Activated CD8-positive, alpha-beta memory T cell treated with anti-CD3 and anti-CD28 coated beads, Interleukin-2, amount 50 U/mL, for 48 hours (primary cell): ENCODE measurements at places on chromosomes 5 and 9.

DNA sequence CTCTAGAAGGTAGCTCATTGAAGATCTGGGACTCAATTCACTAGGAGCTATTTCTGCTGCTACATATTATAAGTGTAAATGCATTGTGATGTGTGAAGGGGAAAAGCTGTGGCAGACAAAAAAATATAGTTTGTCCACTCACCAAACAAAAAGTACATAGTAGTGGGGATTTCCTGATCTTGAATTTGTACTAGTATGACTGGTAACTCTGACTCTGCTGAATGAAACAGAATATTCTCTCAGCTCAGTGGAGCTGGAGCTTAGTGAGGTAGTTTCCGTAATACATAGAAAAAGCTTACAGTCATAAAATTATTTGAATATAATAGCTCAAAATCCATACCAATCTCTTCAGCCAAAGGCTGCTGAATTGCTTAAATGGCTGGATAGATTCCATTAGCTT is 455.6 kb upstream of the CD180 start:
- no peak for DNase-seq

GRCh38 chr9:38299856-38300255 is 92.6 kb upstream of the ALDH1B1 start:
- DNase-seq, result no peak

GRCh38 chr5:55894135-55894534 is 43.0 kb downstream of the IL31RA start:
- DNase-seq, result no peak

- DNase-seq, result no peak
Observed at GRCh38 chr5:166772770-166773169, 1518.7 kb upstream of the WWC1 start.

DNA sequence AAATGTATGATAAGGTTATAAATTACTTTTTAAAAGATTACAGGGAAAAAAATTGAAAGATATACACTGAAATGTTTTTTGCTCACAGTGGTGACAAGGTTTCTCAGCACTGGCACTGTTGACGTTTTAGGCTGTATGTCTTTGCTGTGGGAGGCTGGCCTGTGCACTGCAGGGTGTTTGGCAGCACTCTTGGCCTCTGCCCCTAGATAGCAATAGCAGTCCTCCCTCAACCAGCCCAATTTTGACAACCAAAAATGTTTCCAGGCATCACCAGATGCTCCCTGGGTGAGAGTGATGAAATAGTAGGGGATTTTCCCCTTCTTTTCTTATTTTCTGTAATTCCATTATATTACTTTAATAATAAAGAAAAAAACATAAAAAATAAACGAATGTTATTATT is 3.3 kb downstream of the CD274 start:
- no peak for DNase-seq

DNA sequence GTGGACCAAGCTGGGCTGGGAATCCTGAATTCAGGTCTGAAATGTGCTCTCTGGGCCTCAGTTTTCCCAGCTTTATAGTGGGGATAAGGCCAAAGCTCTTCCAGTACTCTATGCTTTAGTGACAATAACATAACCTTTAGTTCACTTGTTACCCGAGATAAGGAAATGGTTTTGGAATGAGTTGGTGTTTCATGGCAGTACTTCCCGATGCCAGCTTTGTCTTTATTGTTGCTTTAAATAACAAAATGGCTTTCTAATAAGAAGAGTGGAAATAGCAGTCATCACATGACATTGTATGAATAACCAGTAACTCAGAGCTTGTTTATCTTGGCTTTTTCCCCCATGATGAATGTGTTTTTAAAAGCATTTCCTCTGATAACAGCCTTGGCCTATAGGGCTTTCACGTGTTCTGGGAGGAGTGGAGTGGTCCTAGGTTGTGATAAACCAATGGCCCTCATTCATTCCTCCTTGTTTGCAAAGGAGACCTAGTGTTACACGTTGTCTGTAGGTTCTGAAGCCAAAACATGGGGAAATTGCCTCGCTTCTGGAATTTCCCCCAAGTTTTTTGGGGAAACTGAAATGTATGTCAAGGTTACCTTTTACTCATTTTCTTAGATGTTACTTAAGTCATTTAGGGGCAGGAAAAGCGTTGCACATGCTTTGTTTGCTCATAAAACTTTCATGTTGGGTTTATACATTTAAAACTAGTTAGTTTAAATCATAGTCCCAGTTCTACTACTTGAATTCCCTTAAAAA is 53.7 kb downstream of the ZNF618 start:
- no peak for DNase-seq

DNA sequence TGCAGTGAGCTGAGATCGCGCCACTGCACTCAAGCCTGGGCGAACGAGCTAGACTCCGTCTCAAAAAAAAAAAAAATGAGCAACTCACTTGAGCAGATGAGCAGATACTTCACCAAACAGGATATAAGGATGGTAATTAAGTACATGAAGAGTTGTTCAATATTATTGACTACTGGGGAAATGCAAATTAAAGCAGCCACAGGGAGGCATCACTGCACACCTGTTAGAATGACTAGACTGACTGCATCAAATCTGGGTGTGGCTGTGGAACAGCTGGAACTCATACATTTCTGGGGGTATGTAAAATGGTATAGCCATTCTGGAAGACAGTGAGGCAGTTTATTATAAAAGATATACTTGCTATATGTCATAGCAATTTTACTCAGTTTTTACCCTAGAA is 93.0 kb downstream of the WNK2 start:
- DNase-seq, result no peak
